ENCODE measurements at places on chromosomes 2 and 18. TPM values are rescaled to one million over a fixed set of nuclear protein-coding genes. Genes with fewer than 3 reads are reported as not detected.

- DNase-seq = no peak
Measured at GRCh38 chr2:134455426-134455825, 201.6 kb downstream of the MGAT5 start.

Gene MAP3K19
- 0.13 TPM for polyA plus RNA-seq

Gene PFN4
- polyA plus RNA-seq = 1.1 TPM

- peak; percentile 59 for DNase-seq
Measured at GRCh38 chr2:165401285-165401852, 68.1 kb upstream of the CSRNP3 start.

Gene TRMT61B
- polyA plus RNA-seq = 11.5 TPM

GRCh38 chr18:55262021-55262560 is 302.8 kb upstream of the CCDC68 start:
- no peak for DNase-seq

GRCh38 chr18:12960395-12960794 is 12.6 kb downstream of the SEH1L start:
- no peak for DNase-seq

Gene LOXHD1
- polyA plus RNA-seq = 2.6 TPM
